Endodermal cell (in vitro differentiated cells): ENCODE measurements at places on chromosomes 5 and 9. TPM values are rescaled to one million over a fixed set of nuclear protein-coding genes. Genes with fewer than 3 reads are reported as not detected.
A peak's percentile ranks its signal among the peaks of the same experiment; 100 is the strongest.

The TBCA gene
- 402 and 415 TPM in 2 replicates for total RNA-seq

The CDO1 gene
- 11.2 to 13.3 TPM (median 11.7 TPM) in 3 replicates for total RNA-seq

The SLC28A3 gene
- total RNA-seq, result 0.11 TPM in 1 of 2 replicates, not detected in the other

The OR13C4 gene
- not detected in 2 replicates for total RNA-seq

The C5orf15 gene
- total RNA-seq, result 37.6 to 42.5 TPM (median 42.3 TPM) in 3 replicates

The NOL8 gene
- total RNA-seq, result 30.0 and 30.3 TPM in 2 replicates

The COL27A1 gene
- 62.4 and 69.5 TPM in 2 replicates for total RNA-seq

The ACTBL2 gene
- total RNA-seq, result not detected in 2 replicates

DNA sequence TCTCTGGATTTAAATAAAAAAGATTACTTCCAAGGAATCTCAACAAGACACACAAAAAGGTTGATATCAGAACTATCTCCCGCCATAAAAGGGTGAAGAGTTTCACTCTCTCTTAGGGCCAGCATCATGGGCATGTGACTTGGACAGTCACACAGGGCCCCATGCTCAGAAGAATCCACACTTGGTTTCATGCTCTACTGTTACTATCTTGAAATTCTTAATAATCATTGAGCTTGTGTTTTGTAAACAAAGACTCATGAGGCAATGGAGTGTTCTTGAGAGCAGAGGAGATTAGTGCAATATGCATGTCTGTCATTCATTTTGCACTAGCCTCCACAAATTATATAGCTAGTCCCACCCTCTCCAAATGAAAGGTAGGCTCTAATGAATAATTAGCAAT lies 58.4 kb downstream of the HMHB1 start:
- no peak for DNase-seq

GRCh38 chr5:97355775-97356174 lies 172.7 kb upstream of the RIOK2 start:
- no peak for DNase-seq

DNA sequence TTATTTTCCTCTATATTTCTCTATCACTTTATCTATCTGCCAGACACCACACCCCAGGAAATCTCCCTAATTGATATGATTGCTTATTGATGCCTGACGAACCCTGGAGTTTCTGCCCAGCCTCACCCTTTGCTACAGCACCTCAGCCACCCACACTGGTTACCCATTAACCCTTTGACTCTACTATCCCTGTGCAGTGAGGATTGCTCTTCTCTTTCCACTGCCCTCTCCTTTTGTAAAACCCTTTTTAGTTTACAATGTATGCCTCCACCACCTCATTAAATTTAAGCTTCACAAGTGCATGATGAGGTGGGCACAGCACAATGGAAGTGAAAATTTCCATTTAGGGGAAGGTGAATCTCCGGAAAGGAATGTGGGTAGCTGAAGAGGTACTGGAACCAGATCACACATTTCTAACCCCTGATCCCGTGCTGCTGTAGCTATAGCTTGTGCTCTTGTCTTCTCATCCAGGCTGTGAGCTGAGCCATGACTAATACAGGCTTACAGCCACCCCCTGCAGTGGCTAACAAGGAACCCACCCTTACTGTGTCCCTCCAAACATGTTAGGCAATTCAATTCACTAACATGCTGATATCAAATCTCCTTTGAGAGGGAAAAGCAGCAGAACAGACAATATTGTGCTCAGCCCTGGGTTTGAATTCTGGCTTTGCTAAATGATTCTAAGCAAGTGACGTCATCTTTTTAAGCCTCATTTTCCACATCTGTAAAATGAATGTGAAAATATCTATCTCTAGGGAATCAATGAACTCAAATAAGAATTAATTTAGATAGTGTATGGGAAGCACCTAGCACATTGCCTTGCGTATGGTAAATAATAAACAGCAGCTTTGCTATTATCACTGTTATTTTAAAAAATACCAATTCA lies 186.9 kb upstream of the TRIM32 start:
- peak; percentile 78 for DNase-seq

GRCh38 chr5:10124287-10124686 lies 125.4 kb downstream of the ATPSCKMT start:
- no peak for DNase-seq

- DNase-seq, result no peak
Measured at GRCh38 chr5:152501294-152501693, 96.2 kb upstream of the NMUR2 start.

DNA sequence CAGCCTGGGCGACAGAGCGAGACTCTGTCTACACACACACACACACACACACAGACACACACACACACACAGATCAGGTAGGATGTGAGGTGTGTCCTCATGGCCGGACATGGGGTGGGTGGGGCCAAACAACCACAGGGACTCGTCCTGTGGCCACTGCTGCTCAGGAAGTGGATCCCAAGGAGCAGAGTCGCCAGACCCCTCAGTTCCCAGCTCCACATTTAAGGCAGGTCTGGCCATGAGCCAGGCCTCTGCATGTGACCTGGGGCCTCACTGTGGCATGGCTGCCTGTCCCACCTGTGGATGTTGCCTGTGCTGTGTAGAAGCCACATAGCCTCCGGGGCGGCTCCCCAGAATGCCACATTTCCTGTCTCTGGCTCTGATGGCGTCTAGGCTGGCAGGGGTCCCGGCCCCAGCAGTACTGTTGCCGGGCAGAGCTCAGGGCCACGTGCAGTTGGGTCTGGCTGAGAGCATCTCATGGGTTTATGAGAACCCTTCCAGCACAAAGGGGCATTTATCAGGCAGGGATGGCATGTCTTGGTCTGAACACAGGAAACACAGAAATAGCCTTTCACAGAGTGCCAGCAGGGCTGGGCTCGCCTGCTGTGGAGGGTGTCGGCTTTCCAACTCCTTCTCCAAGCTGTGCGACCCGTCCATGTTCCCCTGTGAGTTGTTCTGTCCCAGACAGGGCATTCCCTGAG lies 9.9 kb upstream of the NINJ1 start:
- DNase-seq, result no peak

DNA sequence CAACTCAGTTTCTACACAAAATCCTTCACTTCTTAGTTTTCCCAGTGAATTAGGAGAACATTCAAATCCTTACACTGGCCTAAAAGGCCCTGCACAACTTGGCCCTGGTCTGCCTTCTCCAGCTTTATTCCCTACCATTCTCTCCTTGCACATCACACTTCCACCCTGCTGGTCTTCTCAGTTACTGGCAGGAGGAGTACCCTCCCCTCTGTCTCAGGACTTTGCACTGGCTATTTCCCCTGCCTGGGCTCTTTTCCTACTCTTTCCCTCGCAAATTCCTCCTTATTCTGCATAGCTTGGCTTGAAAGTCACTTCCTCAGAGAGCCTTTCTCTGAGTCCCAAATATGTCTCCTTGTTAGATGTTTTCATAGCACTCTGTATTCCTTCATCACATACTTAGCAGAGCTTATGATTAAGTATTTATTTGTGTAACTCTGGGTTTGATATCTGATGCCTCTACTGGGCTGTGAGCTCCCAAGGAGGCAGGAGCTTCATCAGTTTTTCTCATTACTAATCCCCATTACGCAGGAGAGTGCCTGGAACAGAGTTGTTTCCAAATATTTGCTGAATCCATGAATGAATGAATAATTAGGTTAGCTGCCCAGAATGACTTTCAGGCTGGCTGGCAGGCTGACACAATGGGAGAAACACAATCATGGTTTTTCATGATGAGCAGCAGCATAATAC lies 159.8 kb upstream of the KLF9 start:
- peak; percentile 57 for DNase-seq
